GM03348 (cell line): ENCODE measurements at places on chromosomes 4 and X.

DNA sequence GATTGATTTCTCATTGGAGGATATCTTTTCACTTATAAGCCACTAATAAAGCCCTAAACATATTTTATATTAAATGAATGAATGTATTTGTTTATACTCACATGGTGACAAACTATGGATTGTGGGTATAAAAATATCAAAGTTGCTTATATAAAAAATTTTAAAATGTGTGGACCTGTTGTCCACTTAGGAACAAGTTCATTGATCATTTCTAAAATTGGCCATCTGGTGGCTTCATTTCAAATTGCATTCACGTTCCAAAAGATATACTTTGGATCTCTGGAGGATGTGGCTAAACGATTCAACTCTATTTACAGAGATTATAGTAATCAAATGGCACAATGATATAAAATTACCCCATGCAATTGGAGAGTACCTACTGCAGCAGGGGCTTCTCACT, 32.5 kb downstream of the FSTL5 start:
- no peak for DNase-seq

- no peak for DNase-seq
Measured at GRCh38 chr4:20046179-20046578, 205.5 kb upstream of the SLIT2 start.

- no peak for DNase-seq
Measured at GRCh38 chr4:105710012-105710600, 1.5 kb downstream of the GSTCD start.

DNA sequence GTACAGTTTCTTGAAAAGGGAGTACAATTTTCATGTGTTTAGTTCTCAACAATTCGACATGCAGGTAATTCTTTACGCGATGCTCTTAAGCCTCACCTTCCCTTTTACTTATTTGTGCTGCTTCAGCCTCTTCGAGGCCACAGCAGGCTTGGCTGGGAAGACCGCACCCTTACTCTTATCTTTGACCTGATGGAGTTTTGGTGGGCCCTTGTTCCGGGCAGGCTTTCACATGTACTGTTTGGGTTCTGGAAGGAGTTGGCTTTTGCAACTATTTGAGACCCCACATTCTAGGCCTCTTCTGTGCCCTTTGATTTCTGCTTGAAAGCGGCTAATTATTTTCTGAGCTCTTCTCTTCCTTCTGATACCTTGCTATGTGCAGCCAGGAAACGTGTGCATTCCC, 60.2 kb downstream of the FAM193A start:
- DNase-seq = no peak

- no peak for DNase-seq
Measured at GRCh38 chr4:99669084-99669483, 11.5 kb upstream of the C4orf54 start.

DNA sequence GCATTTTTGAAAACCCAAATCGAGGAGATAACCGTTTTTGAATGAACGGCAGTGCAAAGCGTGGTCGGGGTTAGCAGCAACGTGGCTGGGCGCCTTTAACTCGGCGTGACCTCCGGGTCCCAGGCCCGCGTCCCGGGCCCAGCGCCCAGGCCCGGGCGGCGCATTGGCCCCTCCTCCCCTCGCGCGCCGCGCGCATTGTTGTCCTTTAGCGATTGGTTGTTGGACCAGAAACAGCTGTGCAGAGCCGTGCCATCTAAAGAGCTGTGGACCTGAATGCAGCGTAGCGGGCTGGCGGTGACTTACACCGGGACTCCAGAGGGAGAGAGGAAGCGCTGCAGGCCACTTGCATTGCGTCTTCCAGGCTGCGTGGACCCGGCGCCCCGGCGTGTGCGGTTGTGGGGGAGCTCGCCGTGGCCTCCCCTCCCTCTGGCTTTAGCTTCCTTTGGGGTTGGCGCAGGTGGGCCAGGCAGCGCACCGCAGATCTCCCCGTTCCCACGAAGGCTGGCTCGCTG, at the start of gene STOX2:
Gene STOX2 (plus strand): TSS at position 227 of the 512 bp plus-strand sequence. CDS start 1,484 bp downstream, outside the sequence.
- DNase-seq = peak; percentile 34

- DNase-seq = no peak
Measured at GRCh38 chr4:7431696-7432530, 2.8 kb downstream of the PSAPL1 start.

GRCh38 chr4:158811704-158812103, 42.9 kb downstream of the FNIP2 start:
- DNase-seq = no peak

DNA sequence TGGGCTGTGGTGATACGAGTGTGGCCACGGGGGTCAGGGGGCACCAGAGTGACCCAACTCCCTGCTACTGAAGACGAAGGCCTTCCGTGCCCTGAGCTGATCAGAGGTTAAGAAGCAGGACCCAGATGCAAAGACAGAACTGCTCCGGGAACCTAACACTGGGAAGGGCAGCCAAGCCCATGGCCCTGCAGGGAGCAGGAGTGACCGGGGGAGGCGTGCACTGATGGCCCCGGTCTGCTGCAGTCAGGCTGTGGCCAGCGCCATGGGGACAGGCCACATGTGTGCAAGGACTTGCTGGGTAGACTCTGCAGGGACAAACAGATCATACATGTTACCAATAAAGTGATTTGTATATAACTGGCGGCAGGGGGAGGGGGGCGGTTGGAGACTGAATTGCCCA, 74.6 kb downstream of the ACOX3 start:
- DNase-seq = no peak

DNA sequence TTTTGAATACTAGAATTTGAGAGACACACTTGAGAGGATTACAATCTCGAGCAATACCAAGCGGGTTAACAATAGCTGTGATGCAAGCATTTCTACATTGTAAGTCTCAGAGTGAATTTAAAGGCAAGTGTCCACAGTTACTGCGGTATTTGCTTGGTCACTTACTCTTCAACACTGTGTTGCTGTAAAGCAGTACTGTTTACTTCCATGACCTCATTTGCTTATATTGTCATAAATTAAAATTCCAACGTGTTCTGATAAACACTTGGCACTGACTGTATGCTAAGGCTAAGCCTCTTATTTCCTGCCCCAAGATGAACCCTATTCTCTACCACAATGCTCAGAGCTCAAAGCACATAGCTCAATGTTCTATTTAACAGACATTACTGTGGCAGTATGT, 11.1 kb downstream of the EXOC1L start:
- no peak for DNase-seq

GRCh38 chrX:292900-293897, 12.0 kb downstream of the PLCXD1 start:
- no peak for DNase-seq

GRCh38 chr4:88018466-88018865, 11.0 kb downstream of the PKD2 start:
- DNase-seq = no peak

DNA sequence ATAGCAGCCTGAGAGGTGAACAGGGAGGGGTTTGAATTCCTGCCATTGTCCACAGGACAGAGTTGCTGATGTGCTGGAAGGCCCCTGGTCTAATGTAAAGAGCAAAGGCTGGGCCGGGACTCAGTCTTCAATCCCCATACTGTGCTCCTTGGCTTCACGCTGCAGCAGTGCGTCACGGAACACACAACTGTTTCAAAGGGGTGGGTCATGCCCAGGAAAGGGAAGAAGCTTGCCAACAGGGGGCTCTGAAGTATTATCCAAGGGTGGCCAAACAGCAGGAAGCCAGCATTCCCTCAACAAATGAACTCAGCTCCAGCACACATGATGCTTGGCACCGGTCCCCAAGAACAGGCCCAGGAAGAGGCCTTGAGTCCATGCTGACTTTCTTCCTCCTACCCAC, 122.5 kb downstream of the NFKB1 start:
- peak; percentile 24 for DNase-seq

DNA sequence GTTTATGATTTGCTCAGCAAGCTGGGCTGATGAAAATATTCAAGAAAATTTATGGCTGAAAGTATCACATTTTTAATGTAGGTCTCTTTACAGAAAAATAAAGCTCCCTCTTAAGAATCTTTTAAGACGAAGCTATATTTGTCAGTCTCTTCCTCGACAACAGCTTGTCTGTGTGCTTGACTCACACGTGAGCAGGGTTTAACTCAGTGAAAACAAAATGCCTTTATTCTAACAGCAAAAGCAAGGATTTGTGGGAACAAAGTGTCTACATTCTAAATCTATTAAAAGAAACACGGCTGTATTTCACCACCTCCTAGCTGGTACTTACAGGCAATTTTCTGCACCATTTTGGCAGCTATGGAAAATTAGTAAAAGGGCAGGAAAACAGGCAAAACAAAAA, 75.5 kb downstream of the NYX start:
- DNase-seq = no peak

DNA sequence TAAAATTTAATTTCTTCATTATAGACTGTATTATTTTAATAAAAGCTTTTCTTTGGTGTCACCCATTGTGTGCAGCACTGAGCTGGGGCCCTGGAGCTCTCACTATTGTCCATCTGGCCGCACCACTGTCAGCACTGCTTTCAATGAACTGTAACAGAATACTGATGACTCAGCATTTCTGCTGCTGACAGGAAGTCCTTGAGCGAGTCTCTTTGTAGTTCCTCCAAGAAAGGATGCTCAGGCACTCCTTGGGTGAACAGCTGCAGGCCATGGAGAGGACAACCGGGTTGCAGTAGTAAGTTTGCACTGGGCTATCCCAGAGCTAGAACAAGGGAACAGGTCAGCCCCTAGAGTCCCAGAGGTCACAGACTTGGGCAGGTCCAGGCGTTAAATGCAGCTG, 81.6 kb downstream of the SORBS2 start:
- DNase-seq = no peak

DNA sequence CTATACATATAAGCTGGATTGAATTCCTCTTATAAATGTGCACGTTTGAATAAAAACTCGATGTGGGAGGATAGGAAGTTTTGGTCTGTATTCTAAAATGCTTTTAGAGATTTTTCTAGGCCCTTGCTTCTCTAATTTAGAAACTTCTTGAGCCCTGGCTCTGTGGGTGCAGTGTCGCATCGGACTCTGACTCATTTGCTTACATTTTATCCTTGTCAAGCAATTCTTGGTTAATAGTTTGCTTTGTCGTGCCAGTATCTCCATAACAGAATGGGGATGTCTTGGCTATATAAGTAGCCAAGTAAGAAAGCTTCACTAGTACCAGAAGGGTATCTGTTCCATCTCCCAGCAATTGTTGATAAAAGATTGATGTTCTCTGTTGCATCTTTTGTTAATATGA, 10.7 kb downstream of the SGMS2 start:
- DNase-seq = no peak

DNA sequence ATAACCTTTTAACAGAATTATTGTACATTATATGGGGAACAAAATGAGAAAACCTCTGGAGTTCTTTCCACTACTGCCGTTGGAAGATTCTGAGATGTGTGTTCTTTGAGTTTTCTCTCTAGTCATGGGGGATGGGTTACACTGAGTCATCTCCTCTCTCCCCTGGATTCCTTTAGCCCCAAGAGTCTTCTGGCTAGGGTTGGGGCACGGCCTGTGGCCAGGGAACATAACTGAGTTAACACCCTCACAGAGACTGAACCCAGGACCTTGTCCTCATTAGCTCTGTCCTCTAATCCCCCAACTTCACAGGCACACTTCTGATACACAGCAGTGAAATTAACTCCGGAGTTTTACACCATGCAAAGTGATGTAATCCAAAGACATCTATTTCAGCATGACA, 142.3 kb upstream of the F9 start:
- DNase-seq = peak; percentile 1

GRCh38 chr4:7837597-7838135, 102.0 kb downstream of the AFAP1 start:
- DNase-seq = no peak

GRCh38 chrX:50827996-50828395, 14.0 kb upstream of the SHROOM4 start:
- peak; percentile 3 for DNase-seq

GRCh38 chr4:54005475-54005874, 58.9 kb downstream of the CHIC2 start:
- DNase-seq = peak; percentile 23

DNA sequence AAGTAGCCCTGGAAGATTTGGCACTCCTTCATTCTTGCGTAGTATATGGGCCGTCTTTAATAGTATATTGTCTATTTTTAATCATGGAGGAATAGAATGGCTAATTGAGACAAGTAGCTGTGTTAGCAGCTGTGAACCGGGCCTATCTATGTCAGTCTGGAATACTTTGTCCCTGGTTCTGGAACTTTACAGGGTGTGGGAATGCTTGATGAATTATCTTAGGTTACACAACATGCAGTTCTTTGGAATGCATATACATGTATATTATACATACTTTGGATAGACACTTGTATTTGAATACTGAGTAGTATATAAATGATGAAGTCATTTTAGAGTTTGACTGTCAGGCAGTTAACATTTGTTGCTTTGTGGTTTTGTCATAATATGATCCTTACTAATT, 37.4 kb downstream of the PDLIM5 start:
- DNase-seq = no peak

DNA sequence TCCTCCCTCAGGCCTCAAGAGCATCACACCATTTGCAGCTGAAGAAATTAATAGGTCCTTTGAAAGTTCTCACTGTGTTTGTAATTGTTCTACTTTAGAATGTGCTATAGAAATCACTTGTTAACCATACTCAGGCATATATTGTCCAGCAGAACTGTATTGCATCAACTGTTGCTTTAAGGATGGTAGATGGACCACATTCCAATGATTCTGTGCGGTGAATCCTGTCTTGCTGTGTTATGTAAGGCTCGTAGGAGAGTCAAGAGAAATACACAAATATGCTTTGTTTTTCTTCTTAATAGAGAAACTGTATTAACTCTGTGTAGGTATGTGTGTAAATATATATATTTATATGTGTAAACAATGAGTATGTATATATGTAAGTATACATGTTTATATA, 6.3 kb upstream of the ADGRA3 start:
- no peak for DNase-seq

DNA sequence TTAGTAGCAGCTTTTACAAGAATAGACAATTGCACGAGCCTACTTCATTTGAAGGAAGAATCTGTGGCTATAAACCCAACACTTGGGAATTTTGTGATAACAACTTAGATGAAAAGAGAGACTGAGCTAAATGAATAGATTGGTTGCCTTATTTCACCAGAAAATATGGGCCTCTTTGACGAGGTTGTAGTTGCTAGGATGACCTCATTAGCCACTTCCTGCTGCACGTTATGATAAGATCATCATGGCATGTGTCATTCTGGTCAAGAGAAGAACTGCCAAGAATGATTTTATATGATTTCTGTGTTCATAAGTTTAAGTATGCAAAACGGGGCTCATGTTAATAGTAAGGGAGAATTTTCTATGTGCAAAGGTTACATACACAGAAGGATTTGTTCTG, 321.9 kb upstream of the GIMD1 start:
- DNase-seq = peak; percentile 44
